ENCODE measurements at places on chromosomes 3 and 15.

GRCh38 chr3:17194116-17194515 is 309.4 kb downstream of the PLCL2 start:
- peaks cover 19% of the 10 kb centered on the region for H3K4me1 ChIP-seq
- no peaks in the 10 kb centered on the region for H3K27me3 ChIP-seq
- no peak overlapping the region for H3K27ac ChIP-seq
- no peak for DNase-seq
- H3K4me3 ChIP-seq: no peak overlapping the region

GRCh38 chr3:100348727-100349126 is 14.2 kb downstream of the NIT2 start:
- H3K27me3 ChIP-seq: no peaks in the 10 kb centered on the region
- no peak overlapping the region for H3K4me3 ChIP-seq
- no peak overlapping the region for H3K27ac ChIP-seq
- peaks cover 80% of the 10 kb centered on the region for H3K36me3 ChIP-seq

DNA sequence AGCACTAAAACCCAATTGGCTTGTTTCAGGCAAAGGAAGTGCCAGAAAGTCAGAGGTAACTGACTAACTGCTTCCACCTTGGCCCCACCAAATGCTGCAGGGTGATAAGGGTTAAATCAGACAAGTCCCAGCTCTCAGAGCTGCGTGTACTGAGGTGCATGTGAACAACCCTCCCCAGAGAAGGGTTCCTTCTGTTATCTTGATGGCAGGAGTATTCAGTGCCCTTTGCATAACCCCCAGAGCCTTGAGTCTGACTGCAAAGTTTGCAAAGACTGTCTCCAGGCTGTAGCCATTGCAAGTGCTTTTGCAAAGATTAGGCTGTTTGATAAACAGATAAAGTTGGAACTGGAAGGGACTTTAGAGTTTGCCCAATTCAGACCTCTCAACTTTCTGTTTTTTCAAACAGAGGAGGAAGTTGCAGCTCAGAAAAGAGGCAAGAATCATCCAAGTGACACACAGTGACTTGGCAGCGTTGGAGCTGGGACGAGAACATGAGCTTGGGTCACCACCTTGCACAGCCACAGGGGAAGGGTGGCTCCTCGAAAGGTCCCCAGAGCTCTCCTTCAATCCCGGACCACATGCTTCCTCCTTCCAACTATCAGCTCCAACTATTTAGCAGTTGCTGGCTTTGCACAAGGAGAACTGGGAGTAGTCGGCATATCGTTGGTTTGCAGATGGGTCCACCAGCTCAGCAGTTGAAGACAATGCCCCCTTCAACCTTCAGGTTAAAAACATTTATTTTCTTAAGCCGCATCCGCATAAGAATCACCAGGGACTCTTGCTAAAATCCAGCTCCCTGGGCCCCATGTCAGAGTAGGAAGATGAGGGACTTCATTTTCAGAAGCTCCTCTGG is 224.8 kb upstream of the HES1 start:
- peaks cover 3% of the 10 kb centered on the region for H3K27me3 ChIP-seq
- H3K4me3 ChIP-seq: no peak overlapping the region
- no peaks in the 10 kb centered on the region for H3K36me3 ChIP-seq
- DNase-seq: no peak
- peak overlapping the region; percentile 78 for H3K27ac ChIP-seq

- H3K36me3 ChIP-seq: no peaks in the 10 kb centered on the region
- no peak overlapping the region for H3K27ac ChIP-seq
- H3K4me3 ChIP-seq: no peak overlapping the region
- H3K27me3 ChIP-seq: peaks cover 4% of the 10 kb centered on the region
- peaks cover 2% of the 10 kb centered on the region for H3K4me1 ChIP-seq
Measured at GRCh38 chr15:55768670-55769185, 25.8 kb upstream of the PRTG start.

- H3K4me1 ChIP-seq: peaks cover 8% of the 10 kb centered on the region
- no peak overlapping the region for H3K4me3 ChIP-seq
- H3K36me3 ChIP-seq: peaks cover 16% of the 10 kb centered on the region
- no peak for DNase-seq
- no peak overlapping the region for H3K27ac ChIP-seq
Measured at GRCh38 chr3:189117087-189117486, 54.7 kb upstream of the TPRG1 start.

GRCh38 chr3:9147215-9147895 is 102.1 kb downstream of the SRGAP3 start:
- H3K27ac ChIP-seq: no peak overlapping the region
- no peak for DNase-seq
- H3K36me3 ChIP-seq: peaks cover 6% of the 10 kb centered on the region
- H3K27me3 ChIP-seq: peaks cover 35% of the 10 kb centered on the region
- peaks cover 2% of the 10 kb centered on the region for H3K4me1 ChIP-seq

DNA sequence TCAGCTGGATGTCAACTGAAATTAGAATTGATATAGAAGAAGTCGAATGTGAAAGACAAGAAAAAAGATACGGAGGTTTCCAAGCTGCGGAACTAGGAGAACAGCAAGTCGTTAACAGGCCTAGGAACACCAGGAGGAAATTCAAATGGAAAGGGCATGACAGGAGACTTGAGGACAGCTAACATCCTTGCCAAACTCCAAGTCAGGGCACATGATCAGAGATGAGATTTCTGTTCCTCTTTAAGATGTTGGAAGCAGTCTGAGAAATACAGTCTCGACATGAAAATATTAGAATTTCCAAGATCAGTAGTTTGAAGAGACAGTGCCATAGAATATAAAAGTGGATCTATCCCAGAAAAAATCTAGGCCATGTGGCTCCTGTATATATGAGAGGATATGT is 5.0 kb downstream of the MYO5A start:
- no peak for DNase-seq
- H3K36me3 ChIP-seq: no peaks in the 10 kb centered on the region
- peaks cover 16% of the 10 kb centered on the region for H3K4me1 ChIP-seq
- H3K27me3 ChIP-seq: peaks cover 4% of the 10 kb centered on the region
- H3K27ac ChIP-seq: no peak overlapping the region
- no peak overlapping the region for H3K4me3 ChIP-seq

GRCh38 chr3:14861446-14862302 is 42.9 kb downstream of the FGD5 start:
- H3K27ac ChIP-seq: no peak overlapping the region
- no peaks in the 10 kb centered on the region for H3K36me3 ChIP-seq
- H3K4me1 ChIP-seq: no peaks in the 10 kb centered on the region
- no peak for DNase-seq
- H3K27me3 ChIP-seq: peaks cover 78% of the 10 kb centered on the region
- no peak overlapping the region for H3K4me3 ChIP-seq

- no peaks in the 10 kb centered on the region for H3K36me3 ChIP-seq
- H3K27me3 ChIP-seq: no peaks in the 10 kb centered on the region
- no peak for DNase-seq
- no peak overlapping the region for H3K4me3 ChIP-seq
- H3K27ac ChIP-seq: no peak overlapping the region
Measured at GRCh38 chr3:163218336-163218735, 1721.7 kb downstream of the OTOL1 start.

- no peak overlapping the region for H3K4me3 ChIP-seq
- H3K27ac ChIP-seq: no peak overlapping the region
- no peaks in the 10 kb centered on the region for H3K4me1 ChIP-seq
- no peaks in the 10 kb centered on the region for H3K36me3 ChIP-seq
- peaks cover 17% of the 10 kb centered on the region for H3K27me3 ChIP-seq
Measured at GRCh38 chr15:91776104-91776503, 77.4 kb upstream of the SLCO3A1 start.

DNA sequence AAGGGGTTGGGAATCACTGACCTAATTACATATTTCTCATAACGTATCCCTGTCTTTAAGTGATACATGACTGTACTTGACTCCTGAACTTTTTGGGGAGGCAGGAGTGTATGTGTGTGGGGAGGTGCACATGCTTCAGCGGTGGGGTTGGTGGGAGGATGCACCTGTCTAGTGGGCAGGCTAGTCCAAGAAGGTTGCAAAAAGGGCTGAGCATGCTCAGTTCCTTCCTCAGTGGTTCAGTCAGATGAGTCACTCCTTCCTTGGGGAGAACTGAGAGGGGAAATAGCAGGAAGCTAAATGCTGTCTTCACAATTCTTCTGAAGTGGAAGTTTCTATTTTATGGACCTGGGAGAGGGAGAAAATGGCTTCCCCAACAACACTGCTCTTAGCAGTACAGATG is 24.6 kb upstream of the AP4E1 start:
- peaks cover 6% of the 10 kb centered on the region for H3K36me3 ChIP-seq
- peaks cover 67% of the 10 kb centered on the region for H3K4me1 ChIP-seq
- peak; percentile 45 for DNase-seq
- no peaks in the 10 kb centered on the region for H3K27me3 ChIP-seq
- H3K4me3 ChIP-seq: no peak overlapping the region

DNA sequence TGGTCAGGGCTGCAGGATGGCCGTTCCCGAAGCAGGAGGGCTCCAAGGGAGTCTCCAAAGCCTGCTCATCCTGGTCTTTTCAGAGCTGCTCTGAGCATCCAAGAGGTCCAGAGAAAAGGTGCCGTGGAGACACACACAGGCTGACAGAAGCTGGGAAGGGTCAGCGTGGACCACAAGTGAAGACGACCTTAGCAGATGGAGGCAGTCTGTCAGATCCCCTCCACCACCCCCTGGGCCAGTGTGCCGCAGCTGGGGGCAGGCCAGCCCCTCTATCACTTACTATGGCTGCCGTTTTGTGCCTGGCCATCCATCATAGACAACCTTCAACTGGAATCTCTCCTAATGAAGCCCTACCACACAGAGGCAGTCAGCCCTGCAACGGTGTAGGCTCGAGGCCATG is 335.1 kb upstream of the RGMA start:
- DNase-seq: no peak
- H3K36me3 ChIP-seq: no peaks in the 10 kb centered on the region
- no peaks in the 10 kb centered on the region for H3K27me3 ChIP-seq
- no peaks in the 10 kb centered on the region for H3K4me1 ChIP-seq

- no peak overlapping the region for H3K27ac ChIP-seq
- no peak overlapping the region for H3K4me3 ChIP-seq
- H3K36me3 ChIP-seq: no peaks in the 10 kb centered on the region
- H3K27me3 ChIP-seq: no peaks in the 10 kb centered on the region
- no peaks in the 10 kb centered on the region for H3K4me1 ChIP-seq
Measured at GRCh38 chr3:54515441-54516213, 393.3 kb downstream of the CACNA2D3 start.

DNA sequence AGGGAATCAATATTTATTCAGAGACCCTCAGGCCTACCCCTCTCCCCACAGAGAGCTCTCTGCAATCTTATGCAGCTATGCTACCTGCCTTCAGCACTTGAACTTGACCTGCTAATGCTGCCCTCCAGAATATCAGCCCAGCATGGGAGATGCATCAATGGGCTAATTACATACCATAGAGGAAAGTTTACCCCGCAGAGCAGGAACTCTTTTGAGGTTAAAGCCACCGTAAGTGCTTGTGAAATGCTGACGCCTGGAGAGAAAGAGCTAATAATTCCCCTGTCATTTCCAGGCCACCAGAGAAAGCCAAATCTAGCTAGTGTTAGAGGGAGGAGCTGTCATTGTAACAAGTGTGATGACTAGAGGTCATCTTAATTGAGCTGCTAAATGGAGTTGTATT is 127.5 kb downstream of the CHST2 start:
- no peaks in the 10 kb centered on the region for H3K36me3 ChIP-seq
- no peak overlapping the region for H3K27ac ChIP-seq
- no peaks in the 10 kb centered on the region for H3K4me1 ChIP-seq
- H3K27me3 ChIP-seq: no peaks in the 10 kb centered on the region
- no peak overlapping the region for H3K4me3 ChIP-seq

- no peaks in the 10 kb centered on the region for H3K4me1 ChIP-seq
- no peak for DNase-seq
- no peaks in the 10 kb centered on the region for H3K36me3 ChIP-seq
- H3K27me3 ChIP-seq: no peaks in the 10 kb centered on the region
- H3K27ac ChIP-seq: no peak overlapping the region
- H3K4me3 ChIP-seq: no peak overlapping the region
Measured at GRCh38 chr15:87528873-87529272, 727.7 kb downstream of the NTRK3 start.

DNA sequence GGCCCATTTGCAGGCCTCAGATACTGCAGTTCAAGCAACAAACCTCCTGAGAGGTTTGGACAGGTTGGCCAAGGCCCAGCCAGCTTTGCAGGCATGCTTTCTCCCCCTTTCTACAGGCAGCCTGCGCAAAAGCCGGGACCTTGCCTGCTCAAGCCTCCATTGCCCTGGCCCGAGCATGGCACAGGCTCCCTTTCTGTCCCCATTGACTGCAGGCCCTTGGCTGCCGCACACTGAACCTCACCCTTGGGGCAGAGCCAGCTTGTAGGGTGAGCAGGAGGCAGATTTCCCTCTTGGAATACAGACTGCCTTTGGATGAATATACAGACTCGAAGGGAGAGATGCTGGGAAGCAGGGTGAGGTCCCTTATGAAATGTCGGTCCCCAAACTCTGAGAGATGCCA is 461.7 kb upstream of the PROK2 start:
- H3K4me3 ChIP-seq: no peak overlapping the region
- no peak overlapping the region for H3K27ac ChIP-seq
- peaks cover 29% of the 10 kb centered on the region for H3K27me3 ChIP-seq
- no peak for DNase-seq
- H3K4me1 ChIP-seq: no peaks in the 10 kb centered on the region

DNA sequence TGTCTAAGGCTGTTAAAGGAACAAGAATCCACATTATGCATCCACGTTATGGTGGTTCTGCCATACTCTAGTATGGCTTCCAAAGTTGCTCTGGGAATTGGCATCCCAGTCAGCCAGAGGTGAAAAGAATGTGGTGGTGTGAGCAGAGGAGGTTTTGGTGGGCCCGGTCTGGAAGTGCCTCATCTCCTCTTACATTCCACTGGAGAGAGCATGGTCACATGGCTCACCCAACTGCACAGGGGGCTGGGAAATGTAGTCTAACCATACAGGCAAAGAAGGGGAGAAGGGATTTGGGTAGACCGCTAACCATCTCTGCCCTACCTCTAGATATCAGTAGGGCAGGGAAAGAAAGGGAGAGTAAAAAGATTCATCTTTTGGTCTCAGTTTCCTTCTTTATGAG is 3.2 kb upstream of the HEG1 start:
- H3K4me3 ChIP-seq: no peak overlapping the region
- peaks cover 9% of the 10 kb centered on the region for H3K36me3 ChIP-seq
- H3K4me1 ChIP-seq: peaks cover 19% of the 10 kb centered on the region
- no peak overlapping the region for H3K27ac ChIP-seq
- H3K27me3 ChIP-seq: peaks cover 67% of the 10 kb centered on the region
- no peak for DNase-seq

Measured in activated naive CD4-positive, alpha-beta T cell treated with anti-CD3 and anti-CD28 coated beads, Interleukin-2, amount 10 ng/mL, durations not matched to agents 7 days and 5 days (primary cell).